ENCODE measurements at places on chromosomes 7 and 10. TPM values are rescaled to one million over a fixed set of nuclear protein-coding genes. Genes with fewer than 3 reads are reported as not detected.

GRCh38 chr7:1557006-1557405 is 1.0 kb upstream of the TMEM184A start:
- DNase-seq, result no peak

GRCh38 chr10:74081192-74081803 is 69.3 kb downstream of the AP3M1 start:
- DNase-seq, result peak; percentile 36

DNA sequence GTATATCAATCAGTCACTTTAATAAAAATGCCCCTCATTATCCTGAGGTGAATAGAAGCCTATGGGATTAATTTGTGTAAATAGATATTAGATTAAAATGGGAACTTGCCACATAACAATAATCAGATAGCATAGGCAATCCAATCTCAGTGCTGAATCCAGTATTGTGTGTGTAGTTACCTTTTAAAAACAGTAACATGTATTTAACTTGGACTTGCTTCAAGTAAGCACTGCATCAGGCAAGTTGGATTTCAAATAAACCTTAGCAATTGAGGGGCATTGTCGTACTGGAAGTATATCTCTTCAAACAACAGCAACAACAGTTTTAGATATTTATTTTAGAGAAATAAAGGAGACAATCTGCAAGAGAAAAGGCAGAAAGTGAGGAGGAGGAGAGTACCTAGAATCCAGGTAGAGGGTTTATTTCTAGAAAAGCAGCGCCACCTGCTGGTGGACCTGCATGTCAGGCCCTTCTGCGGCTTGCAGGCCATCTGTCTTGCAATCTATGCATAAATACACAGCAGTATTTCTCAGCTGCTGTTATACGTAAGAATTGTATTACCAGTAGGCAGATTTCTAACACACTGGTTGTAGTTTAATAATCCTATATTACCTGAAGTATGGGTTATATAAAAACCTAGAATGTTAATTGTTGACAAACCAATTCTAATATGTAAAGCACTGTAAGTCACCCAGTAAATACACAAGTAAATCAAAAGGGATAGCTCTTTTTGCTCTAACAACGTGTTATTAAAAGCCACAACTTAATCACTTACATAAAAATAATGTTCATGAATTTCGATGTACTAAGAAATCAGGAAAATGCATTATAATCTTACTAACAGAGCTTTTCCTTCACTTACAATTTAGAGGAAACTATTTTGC is 652.8 kb downstream of the KCNMA1 start:
- DNase-seq, result peak; percentile 72

DNA sequence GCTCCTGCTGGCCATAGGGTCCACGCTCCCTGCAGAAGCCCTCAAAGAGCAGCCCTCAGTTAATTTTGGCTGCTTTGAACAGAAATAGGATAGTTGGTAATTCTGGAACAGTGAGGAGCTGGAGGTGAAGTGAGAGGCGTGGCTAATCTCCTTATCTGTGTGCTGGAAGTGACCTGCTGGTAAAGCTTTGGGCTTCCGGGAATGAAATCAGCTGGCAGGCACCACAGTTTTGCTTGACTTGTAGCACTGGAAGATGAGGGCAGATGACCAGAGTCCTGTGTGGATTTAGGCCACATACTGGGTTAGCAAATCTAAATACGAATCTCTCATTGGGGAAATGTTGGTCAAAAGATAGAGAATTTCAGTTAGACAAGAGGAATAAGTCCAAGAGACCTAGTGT is 10.2 kb downstream of the ATP6V0E2 start:
- peak; percentile 33 for DNase-seq

GRCh38 chr7:131819891-131820290 is 263.5 kb upstream of the PODXL start:
- no peak for DNase-seq

- no peak for DNase-seq
These were observed 152.2 kb downstream of the SDHAF3 start for GRCh38 chr7:97269741-97270140.

GRCh38 chr10:61140765-61141392 is 196.9 kb upstream of the RHOBTB1 start:
- DNase-seq, result no peak

GRCh38 chr7:92740700-92741126 is 95.7 kb downstream of the CDK6 start:
- DNase-seq, result no peak

DNA sequence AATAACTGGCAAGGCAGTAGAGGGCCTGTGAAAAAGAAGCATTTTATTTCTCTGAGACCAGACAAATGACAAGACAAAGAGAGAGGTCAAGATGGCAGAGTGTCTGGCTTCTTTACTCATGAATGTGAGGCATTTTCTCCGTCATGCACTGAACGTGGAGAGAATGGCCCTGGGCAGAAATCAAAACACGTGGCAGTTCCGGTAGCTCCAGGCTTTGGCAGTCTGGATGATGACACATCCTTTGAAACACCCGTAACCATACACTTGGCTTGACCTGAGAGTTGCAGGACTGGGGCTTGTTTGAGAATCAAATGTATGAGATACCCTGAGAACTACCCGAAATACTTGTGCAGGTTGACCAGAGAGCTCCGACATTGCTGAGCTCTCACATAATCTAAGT is 537.6 kb downstream of the ACTR3B start:
- no peak for DNase-seq

GRCh38 chr10:98074315-98074911 is 44.0 kb upstream of the CRTAC1 start:
- DNase-seq, result no peak

GRCh38 chr7:130069179-130069977 is 956 bp upstream of the KLHDC10 start:
- no peak for DNase-seq

- DNase-seq, result no peak
These were observed 16.3 kb upstream of the INMT start for GRCh38 chr7:30735631-30736030.

DNA sequence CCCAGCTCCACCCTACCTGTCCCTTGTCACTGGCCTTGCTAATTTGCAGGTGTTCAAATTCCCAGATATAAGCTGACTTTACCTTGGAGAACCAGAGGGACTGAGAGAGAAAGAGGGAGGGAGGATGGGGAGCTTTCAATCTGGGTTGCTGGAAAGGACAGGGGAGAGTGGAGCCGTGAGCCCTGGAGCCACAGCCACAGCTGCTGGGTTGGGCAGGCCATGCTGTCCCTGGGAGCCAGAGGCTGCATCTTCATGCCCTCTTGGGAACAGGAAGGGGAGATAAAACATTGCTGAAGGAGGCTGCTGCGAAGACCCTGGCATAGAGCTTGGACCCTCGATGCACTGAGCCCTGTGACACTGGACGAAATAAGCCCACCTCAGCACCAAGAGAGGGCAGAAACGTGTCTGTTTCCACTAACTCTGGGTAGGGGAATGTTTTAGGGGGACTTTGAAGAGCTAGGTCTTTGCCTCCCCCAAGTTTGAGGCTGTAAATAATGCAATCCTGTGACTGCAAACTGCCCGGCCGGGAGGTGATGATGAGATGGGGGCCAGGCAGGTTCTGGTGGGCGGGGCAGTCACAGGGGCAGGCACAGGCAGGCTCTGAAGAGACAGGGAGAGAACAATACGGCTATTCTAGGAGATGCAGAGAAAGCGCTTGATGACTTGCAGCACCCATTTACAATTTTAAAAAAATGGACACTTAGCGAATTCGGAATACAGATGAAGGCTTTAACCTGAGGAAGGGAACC is 5.8 kb upstream of the JAKMIP3 start:
- no peak for DNase-seq

GRCh38 chr10:110392868-110393740 is 88.4 kb upstream of the SMNDC1 start:
- peak; percentile 68 for DNase-seq

- peak; percentile 89 for DNase-seq
These were observed 88.3 kb downstream of the CABCOCO1 start for GRCh38 chr10:61750943-61751471.

DNA sequence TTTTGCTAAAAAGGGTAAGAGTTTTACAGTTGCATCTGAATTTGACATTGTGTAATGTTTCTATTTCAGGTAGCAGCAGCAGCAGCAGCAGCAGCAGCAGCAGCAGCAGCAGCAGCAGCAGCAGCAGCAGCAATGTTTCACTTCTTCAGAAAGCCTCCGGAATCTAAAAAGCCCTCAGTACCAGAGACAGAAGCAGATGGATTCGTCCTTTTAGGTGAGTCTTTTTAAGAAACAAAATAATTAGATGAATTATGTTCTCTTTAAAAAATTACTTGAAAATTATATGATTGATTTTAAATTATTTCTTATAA is 32.6 kb downstream of the UMAD1 start:
- no peak for DNase-seq

- no peak for DNase-seq
These were observed 459.1 kb downstream of the PTPRN2 start for GRCh38 chr7:158128572-158128971.

DNA sequence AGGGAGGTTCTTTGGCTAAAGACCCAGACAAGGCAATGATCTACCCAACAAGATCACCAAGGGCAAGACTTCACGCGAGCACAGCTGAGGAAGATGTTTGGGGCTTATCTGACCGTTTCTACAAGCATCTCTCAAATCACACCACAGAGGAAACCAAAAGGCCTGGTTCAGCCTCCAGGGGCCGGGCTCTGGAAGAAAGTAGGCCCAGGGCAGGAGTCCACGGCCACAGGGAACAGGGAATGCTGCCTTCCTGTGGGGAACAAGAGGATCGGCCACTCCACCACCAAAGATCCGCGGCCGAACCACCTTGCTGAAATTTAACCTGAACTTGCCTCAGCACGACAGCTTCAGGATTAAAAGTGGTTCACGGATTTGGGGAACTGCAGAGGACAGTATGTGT is 332.5 kb downstream of the PTPRN2 start:
- DNase-seq, result no peak

GRCh38 chr7:121529003-121529402 is 132.9 kb upstream of the FAM3C start:
- no peak for DNase-seq

DNA sequence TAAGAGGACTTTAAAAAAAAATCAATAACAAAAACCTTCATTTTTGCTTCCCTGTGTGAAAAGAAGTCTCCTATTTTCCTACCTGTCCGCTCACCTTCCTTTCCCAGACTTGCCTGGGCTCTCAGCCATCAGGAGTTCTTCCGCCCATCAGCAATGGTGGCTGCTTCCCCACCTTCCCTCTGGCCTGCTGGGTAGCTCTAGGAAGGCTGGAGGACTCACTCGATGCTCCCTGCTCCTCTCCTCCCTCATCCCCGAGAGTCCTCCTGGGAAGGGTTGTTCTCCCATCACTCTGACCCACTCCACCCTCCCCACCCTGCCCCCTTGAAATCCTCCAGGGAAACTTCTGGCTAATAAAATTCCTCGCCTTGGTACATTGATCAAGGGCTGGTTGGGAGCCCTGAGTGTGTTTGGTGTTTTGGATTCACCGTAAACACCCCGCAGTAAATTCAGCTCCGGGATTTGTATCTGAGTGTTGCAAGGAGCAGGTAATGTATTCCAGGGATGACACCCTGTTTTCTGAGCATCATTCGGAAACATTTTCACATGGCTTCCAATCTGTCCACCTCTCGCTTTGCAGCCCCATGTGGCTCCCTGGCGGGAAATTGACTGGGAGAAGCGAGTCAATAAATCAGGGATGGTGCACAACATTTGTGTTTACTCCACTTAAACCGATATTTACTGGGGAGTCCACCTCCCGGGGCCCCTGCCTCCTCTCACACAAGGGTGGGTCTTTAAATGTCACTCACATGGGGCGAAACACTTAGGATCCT is 126.4 kb upstream of the SDK1 start:
- DNase-seq, result no peak

DNA sequence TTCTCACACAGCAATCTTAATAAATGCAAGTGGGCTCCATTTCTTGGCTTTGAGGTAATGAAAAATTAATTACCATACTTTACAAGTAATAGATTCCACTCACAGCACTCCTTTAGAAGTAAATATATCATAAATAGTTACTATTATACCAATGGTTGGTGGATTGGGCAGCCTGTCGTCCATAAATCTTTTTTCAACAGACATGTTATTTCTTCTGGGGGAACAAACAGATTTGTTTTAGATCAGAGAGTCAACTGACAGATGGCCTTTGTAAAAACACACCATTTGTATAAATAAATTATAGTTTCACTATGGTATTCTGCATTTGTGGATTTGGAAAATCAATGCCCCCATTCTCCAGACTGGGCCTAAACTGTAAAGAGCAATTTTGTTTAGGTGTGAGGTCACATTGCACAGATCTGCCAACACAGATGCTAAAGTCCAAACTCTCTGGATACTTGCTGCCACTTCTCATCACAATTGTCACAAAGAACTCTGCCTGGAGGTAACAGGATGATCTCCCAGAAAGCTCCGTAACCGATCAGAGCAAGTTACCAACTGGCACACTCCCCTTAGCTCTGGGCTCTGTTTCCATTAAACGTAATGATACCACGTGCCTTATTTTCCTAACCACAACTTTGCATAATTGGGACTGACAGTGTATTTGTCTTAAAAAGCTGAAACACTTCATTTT is 4.5 kb upstream of the MACROH2A2 start:
- no peak for DNase-seq

- DNase-seq, result no peak
These were observed 8.8 kb downstream of the CDHR3 start for GRCh38 chr7:105971845-105972244.

- DNase-seq, result no peak
These were observed 124.8 kb downstream of the EVX1 start for GRCh38 chr7:27367179-27367932.

CPA2 gene
- 5.2 TPM for total RNA-seq

RPP38 gene
- total RNA-seq, result 17.8 TPM

ITIH2 gene
- total RNA-seq, result 1.6 TPM

FAM237B gene
- total RNA-seq, result not detected

PTPN20 gene
- total RNA-seq, result 2.7 TPM

PTPRN2 gene
- total RNA-seq, result 14.7 TPM

IFIT1B gene
- not detected for total RNA-seq

TSPAN12 gene
- 22.0 TPM for total RNA-seq

IL6 gene
- total RNA-seq, result not detected

LSM8 gene
- 28.4 TPM for total RNA-seq

HKDC1 gene
- 19.0 TPM for total RNA-seq

EPO gene
- total RNA-seq, result not detected

RET gene
- total RNA-seq, result 1.9 TPM

AKR1C8 gene
- not detected for total RNA-seq

MAT1A gene
- total RNA-seq, result 1.8 TPM

Data from colonic mucosa (tissue), 4 donors.